ENCODE measurements at places on chromosomes 4 and X.

DNA sequence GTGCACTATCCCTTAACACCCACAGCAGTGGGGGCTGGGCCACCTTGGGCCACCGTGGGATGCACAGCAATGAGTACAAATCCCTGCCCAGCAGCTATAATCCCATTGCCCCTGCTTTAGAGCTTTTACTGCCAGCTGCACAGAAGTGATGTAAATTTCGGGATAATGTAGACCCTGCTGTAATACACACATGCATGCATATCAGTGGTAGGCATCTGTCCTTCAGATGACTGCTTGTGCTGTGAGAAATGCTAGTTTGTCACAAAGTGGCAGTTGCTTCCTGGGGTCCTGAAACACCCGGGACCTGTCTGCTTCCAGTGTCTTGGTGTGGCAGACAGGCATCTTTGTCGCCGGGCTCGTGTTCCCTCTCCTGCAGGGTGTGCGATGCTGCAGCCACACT lies 14.1 kb downstream of the NSG1 start:
- no peak for DNase-seq

GRCh38 chr4:7780751-7781348 lies 158.8 kb downstream of the AFAP1 start:
- DNase-seq = no peak

GRCh38 chr4:159607809-159608208 lies 504.9 kb downstream of the RAPGEF2 start:
- no peak for DNase-seq

DNA sequence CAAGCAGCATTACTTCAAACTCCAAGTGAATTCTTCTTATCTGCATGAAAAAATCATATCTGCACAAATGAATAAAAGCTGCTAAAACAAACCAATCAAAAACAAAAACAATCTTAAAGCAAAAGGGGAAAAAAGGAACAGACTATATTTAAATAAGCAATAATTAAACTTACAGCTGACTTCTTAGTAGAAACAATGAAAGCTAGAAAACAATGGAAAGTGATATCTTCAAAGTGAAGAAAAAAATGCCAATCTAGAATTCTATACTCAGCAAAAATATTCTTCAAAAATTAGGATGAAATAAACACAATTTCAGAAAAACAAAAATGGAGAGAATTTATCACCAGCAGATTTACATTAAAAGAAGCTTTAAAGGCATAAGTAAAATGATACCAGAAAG lies 20.0 kb downstream of the STBD1 start:
- no peak for DNase-seq

DNA sequence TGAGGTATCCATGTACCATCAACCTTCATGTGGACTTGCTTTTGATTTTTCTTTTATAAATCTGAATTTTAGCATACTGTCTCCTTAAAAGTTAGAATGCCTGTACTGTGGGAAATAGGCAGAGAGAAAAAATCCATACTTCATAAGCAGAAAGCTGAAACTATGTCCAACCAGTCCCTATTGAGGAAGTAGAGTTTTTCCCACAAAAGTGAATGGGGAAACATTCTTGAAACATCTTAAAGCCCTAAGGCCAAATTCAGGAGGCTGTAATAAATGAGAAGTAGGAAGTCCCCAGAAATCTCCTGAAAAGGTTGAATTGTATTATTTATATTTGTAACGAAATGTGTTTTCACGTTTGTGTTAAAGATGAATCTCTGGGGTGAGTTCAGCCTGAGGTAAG lies 56.3 kb downstream of the ENOX2 start:
- DNase-seq = no peak

GRCh38 chr4:19329631-19330030 lies 922.1 kb upstream of the SLIT2 start:
- no peak for DNase-seq

DNA sequence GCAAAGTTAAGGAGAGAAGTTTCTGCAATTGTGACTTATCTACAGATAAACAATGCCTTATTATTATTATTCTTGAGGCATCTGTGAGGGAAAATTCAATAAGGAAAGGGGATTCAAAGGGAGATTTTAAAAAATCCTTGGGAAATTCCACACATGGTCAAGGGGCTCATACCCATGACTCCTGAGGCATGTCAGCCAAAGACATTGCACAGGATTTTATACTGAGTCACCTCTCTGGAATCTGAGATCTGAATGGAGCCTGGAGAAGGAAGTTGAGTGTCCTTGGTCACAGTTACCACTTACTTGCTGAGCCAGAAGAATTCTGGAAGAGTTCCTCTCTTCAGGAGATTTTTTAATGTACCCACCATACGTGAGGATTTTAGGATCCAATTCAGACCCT lies 14.4 kb upstream of the CXCL8 start:
- no peak for DNase-seq

DNA sequence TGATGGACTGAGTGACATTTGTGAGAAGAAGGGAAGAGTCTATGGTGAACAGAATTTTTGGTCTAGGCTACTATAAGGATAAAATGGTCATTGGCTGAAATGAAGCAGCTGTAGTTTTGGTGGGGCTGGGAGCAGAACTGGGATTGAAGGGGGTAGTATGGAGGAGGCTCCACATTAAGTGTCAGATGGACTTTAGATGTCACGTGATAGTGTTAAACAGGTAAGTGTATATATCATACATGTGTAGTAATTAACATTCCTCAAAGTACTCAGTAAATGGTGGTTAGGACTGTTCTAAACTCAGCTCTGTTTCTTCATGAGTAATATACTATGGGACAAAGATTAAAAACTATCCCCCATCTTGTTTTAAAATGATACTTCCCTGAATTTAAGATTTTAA lies 947.9 kb downstream of the PDHA2 start:
- no peak for DNase-seq

DNA sequence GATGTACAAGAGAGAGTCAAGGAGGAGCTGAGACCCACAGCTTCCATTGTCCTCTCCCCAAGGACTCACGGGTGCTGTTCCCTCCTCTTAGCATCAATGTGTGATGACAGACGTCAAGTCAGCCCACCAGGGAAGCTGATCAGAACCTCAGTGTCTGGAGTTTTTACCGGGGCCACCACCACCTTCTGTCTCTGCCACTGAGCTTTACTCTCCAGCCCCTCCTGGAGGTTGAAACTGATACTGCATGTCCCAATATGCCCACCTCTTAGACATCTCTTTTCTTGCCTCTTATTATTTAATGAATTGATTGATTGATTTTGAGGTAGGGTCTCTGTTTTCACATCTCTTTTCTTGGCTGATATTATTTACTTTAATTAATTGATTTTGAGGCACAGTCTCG lies 10.3 kb upstream of the AKAP17A start:
- DNase-seq = no peak

- no peak for DNase-seq
Measured at GRCh38 chr4:26584725-26585124, 841 bp downstream of the TBC1D19 start.

- DNase-seq = no peak
Measured at GRCh38 chr4:102625232-102625930, 124.2 kb downstream of the NFKB1 start.

DNA sequence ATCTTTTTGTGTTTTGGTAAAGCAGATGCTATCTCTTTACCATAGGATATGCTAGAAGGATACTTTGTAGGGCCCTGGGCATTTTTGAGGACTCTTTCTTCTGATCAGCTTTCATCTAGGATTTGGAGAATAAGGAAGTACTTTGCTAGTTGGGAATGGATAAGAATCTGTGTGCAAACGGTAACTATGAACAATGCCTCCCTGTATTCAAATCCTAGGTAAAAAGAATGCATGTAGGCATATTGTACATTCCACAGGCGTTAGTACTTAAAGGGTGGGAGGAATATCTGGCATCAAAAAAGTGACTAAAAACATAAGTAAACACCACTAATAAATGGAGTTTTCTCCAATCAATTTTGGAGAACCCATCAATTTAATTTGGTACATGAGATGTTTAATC lies 59.7 kb downstream of the SH3BGRL start:
- DNase-seq = no peak

All from right forelimb (tissue), 1 donor.